ENCODE measurements at places on chromosomes 4 and X.

GRCh38 chr4:53313510-53313909 lies 52.4 kb downstream of the SCFD2 start:
- DNase-seq: no peak

- DNase-seq: no peak
Observed at GRCh38 chrX:47991263-47992094, 12.3 kb downstream of the ZNF182 start.

- DNase-seq: no peak
Observed at GRCh38 chr4:165085946-165086345, 26.7 kb downstream of the TMEM192 start.

DNA sequence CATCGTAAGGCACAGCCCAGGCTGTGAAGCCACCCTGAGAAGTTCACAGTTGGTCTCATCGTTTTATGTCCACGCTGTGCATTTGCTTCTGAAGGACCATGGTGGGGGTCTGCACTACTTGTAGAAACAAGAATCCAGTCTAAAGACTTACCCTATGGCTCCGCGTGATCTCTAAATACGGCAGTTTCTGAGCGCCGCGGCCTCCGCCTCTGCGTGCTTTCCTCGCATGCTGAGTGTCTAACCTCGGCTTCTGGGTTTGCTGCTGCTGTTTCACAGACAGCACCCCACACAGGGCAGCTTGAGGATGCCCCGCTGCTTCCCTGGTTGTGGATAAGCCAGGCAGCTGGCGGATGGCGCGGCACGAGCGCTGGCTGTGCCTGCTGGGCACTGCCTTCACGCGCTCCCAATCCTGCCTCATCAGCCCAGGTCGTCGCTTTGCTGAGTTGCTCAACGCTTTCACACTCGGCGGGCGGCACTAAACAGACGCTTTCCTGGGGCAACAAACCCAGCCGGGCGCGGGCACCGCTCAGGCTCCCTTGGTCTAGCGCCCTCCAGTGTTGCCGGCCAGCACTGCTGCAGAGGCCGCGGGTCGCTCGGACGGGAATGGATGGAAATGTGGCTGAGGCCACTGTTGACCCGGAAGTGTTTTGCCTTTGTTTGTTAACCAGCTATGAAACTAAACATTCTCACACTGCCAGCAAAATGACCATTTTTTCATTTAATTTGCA lies 39.2 kb downstream of the FGFRL1 start:
- DNase-seq: no peak

DNA sequence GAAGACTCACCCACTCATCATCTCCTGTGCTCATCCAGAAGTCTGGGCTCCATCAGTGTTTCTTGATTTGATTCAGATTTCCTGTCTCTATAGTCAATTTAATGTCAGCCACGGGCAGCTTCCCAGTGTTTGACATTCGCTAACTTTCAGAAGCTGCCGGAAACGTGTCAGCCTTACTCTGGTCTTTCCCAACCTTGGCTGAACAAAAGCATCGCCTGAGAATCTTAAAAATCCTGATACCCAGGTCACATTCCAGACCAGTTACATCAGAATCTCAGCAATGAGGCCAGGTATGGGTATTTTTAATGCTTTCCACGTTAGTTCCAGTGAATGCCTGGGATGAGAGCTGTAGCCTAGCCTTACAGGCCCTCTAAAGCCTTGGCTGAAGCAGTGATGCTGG lies 233.8 kb downstream of the FRMPD4 start:
- no peak for DNase-seq

- DNase-seq: no peak
Observed at GRCh38 chr4:151953795-151954372, 193.1 kb upstream of the GATB start.

DNA sequence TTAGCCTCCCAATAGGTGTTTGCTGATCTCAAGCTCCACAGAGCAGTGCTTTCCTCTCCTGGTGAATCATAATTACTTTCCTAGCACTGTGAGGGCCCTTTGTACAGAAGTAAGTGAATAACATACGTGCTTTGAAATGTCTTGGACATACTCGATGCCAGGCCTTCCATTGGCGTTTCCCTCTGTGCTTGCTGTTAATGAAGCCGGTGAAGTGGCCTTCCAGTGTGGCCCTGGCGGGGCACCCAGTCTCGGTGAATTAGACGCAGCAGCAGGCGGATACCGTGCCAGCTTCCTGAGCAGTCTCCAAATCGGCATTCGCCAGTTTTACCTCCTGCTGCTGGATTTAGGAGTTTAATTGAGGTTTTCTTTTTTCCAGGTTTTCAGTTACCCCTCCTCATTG lies 132.3 kb downstream of the HMX1 start:
- no peak for DNase-seq

GRCh38 chr4:17068891-17069290 lies 170.4 kb upstream of the LDB2 start:
- no peak for DNase-seq

GRCh38 chrX:23797371-23798128 lies 14.6 kb downstream of the SAT1 start:
- DNase-seq: no peak

- no peak for DNase-seq
Observed at GRCh38 chr4:55078987-55079386, 46.4 kb downstream of the KDR start.
